ENCODE measurements at places on chromosomes 1 and 21.

DNA sequence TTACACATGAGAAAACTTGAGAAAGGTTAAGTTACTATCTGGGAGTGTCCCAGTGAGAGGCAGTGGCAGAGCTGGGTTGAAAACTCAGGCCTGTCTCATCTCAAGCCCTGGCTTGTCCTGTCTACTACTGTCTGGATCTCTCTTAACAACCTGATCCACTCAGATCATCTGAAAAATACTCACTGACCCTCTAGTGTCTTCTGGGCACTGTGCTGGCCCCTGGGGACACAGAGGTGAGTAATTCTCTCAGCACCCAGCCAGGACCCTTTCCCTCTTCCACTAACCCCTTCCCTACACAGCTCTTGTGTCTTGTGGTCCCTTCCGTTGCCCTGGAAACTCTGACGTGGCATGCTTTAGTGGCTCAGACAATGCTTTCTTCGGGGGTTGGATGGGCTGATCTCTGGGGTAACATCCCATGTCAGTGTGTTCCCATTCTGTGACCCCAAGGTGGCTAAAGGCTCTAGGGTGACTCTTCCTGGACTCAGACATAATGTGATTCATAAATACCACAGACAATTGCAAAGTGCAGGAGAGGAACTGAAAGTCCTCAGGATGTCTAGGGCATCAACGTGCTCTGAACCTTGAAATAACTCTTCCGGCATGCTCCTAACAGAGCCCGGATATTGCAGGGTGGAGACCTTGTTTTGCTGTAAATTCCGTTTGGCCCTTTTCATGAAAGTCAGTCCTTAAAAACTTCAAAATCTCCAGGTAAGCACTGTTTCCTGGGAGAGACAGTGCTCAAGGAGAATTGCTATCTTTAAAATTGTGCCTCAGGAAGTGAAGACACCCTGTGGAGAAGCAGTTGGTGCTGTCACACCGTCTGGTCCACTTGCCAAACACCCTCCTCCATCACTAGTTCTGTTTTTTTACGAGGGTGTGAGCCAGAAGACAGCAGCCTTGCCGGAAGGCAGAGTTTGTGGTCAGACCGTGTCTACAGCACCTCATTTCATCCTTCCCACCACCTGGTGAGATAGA is 4.0 kb downstream of the SHISAL2A start:
- no peak for DNase-seq

DNA sequence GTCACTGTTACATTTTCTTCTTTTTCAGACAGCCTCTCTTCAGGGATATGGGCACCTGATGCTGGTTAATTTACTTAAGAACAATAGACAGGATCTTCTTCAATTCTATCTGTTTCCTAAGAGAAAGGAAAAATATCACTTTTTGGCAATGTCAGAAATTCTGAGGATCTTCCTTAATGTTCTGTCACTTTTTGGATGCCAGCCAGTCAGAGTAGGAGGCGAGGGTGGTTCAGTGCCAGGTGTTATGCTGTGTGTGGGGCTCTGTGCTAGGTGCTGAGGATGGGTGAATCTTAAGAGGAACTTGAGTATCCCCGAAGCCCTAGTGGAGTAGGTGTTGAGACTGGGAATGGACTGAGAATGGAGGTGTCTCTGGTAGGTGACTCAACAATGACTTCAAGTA is 133.5 kb downstream of the UCK2 start:
- no peak for DNase-seq

- DNase-seq: no peak
These were observed 53.5 kb upstream of the DUSP10 start for GRCh38 chr1:221795380-221795779.

DNA sequence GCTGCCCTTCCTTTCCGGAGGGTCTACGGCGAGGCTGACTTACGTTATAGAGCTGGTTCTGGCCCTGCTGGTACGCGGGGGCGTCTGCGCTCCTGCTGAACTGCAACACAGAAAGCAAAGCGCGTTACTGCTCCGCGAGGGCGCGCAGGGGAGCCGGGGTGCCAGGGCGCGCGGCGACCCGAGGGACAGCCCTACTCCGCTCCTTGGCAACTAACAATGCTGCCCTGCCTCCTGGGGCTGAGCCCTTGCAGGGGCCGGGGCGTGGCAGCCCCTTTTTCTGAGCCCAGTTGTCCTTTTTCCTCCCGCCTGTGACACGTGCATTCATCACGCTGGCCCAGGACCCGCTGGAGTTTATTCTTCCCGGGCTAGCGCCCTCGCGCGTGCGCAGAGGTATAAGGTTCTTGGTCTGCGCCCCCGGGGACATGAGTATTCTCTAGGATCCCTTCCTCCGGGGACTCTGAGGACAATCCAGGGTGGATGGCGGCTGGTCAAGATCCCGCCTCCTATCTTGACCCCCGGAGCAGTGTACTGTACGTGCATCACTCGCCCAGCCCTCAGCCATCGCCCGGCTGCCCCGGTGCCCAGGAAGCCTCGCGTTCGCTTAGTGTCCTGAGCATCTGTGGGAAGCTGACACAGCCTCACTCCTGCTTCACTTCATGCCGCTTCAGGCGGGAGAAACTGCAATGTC is 78.9 kb downstream of the CD247 start:
- no peak for DNase-seq

- no peak for DNase-seq
These were observed 21.6 kb downstream of the SLC66A1 start for GRCh38 chr1:19333587-19334354.

DNA sequence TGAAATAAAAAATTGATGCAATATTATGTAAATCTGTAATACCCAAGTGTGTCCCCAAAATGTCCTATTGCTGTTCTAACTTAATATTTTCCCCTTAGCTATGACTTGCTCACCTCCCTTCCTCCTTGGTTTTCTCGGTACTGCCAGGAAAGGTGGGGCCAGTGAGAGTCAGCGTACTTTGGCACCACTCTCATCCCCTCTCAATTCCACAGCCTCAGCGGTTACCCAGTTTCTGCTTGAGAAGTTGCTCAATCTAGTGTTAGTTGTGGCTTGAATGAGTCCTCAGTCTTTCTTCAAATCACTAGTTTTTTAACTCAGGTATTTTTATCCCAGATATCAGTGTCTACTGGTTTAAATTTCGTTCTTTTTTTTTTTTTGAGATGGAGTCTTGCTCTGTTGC is 32.3 kb downstream of the BCAS2 start:
- DNase-seq: no peak

GRCh38 chr1:222994511-222995235 is 148.4 kb downstream of the TLR5 start:
- peak; percentile 64 for DNase-seq

GRCh38 chr1:40774266-40774998 is 9.2 kb upstream of the KCNQ4 start:
- no peak for DNase-seq

GRCh38 chr1:21677168-21677567 is 8.0 kb upstream of the RAP1GAP start:
- DNase-seq: no peak

- DNase-seq: no peak
These were observed 1040.7 kb upstream of the B3GALT2 start for GRCh38 chr1:194227161-194227560.

- DNase-seq: peak; percentile 5
These were observed 24.9 kb upstream of the CR1L start for GRCh38 chr1:207619871-207620542.

DNA sequence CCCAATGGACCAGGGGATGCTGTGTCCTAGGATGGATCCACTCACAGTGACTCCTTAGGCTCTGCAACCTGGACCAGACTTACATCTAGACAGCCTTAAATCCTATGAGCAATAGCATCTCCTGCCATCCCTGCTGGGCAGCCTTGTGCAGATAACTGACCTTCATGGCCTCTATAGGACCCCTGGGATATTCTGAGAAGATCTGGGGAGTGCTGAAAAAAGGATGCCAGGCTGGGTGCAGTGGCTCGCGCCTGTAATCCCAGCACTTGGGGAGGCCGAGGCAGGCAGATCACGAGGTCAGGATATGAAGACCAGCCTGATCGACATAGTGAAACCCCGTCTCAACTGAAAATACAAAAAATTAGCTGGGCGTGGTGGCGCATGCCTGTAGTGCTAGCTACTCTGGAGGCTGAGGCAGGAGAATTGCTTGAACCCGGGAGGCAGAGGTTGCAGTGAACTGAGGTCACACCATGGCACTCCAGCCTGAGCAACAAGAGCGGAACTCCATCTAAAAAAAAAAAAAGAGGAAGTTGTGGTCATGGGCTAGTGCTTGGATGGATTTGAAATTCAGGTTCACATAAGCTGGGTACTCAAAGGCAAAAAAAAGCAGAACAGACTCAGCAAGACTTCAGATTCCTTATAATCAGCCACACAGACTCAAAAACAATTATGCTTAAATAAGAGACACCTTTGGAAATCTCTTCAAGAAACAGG is 10.9 kb upstream of the SH2D1B start:
- no peak for DNase-seq

DNA sequence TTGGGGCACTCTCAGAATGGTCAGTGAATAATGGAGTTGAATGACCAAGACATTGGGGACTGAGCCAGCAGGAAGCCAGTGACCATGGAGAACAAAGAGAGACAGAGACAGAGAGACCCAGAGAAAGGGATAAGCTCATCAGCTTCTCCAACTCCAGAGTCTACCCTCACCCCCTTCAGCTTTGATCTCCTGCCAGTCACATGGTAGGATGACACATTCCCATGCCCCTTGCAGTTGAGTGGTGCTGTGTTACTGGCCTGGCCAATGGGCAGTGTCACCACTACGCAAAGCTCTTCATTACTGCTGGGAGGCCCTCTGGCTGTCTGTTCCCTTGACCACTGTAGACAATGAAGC is 643.5 kb downstream of the AJAP1 start:
- DNase-seq: no peak

- no peak for DNase-seq
These were observed 61.2 kb downstream of the CCDC30 start for GRCh38 chr1:42524330-42524729.

DNA sequence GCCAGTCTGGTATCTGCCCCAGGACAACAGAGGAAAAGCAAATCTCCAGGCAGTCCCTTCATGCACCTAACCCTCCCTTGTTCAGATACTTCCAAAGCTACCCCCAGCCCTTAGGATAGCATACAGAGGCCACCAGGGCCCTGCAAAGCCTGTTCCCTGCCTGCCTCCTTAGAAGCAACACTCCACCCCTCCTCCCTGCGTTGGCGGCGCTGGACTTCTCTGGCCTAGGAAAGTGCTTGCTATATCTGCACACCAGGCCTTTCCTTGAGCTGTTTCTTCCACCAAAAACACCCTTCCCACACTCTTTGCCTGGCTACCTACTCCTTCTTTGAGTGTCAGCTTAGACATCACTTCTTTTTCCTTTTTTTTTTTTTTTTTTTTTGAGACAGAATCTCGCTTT is 61.3 kb downstream of the GRIK3 start:
- no peak for DNase-seq

- no peak for DNase-seq
These were observed 183.4 kb upstream of the C1orf174 start for GRCh38 chr1:4083231-4084047.

DNA sequence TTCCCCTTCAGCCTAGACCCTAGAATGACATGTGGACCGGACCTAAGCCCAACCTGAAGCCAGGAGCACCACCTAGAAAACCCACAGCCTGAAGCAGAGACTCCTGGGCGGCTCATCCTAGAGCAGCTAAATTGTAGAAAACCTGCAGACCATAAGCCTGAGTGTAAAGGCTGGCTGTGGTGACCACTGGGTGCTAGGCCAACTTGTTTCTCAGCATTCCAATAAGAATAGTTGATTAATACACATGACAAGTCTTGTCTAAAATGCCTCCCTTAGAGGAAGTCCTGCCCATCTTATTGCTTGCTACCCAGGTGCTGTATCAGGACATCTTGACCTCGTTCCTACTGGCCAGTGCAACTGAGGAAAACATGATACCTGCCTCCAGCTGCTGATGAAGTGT is 23.3 kb upstream of the CASQ2 start:
- no peak for DNase-seq

- no peak for DNase-seq
These were observed 658.5 kb downstream of the USP25 start for GRCh38 chr21:16388291-16388690.

- DNase-seq: no peak
These were observed 475.6 kb downstream of the LTN1 start for GRCh38 chr21:28516991-28517592.

DNA sequence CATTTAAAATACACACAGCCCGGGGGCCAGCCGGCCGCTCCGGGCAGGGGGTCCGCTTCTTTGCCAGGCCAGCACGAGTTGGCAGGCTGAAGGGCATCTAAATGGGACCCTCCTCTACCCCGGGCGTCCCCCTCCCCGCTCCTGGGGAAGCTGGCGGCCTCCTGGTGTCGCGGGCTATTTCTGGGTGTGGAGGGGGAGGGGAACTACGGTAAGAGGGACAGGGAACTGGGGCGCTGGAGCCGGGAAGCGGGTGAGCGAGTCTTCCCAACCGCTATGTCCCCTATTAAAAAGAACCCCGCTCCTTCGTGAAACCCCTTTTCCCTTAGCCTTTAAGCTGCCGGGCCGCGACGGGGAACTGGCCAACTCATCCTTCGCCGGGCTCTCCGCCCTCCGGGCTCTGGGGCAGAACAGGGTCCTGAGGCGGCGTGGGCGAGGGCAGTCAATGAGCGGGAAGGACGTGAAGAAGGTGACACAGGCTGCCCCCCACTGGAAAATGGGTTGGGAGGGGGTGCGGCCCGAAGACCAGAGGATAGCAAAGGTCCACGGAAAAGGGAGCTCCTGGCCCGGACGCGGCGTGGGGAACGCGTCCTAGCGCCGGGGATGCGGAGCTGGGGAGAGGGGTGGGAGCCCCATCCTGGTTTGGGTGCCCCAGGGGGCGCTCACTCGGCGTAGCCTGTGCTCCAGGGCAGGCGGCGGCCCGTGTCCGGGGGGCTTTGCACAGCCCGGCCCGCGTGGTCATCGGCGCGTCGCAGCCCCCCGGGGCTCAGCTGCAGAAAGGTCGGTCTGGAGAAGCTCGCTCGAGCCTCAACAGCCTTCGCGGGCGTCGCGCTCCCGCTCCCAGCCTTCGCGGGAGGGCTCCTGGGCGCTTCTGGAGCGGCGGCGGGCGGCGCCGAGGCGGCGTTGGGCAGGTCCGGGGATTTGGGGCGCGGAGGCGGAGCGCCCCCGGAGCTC is 544 bp downstream of the PPM1J start:
- no peak for DNase-seq

- no peak for DNase-seq
These were observed 61.2 kb downstream of the NTNG1 start for GRCh38 chr1:107202007-107202406.

DNA sequence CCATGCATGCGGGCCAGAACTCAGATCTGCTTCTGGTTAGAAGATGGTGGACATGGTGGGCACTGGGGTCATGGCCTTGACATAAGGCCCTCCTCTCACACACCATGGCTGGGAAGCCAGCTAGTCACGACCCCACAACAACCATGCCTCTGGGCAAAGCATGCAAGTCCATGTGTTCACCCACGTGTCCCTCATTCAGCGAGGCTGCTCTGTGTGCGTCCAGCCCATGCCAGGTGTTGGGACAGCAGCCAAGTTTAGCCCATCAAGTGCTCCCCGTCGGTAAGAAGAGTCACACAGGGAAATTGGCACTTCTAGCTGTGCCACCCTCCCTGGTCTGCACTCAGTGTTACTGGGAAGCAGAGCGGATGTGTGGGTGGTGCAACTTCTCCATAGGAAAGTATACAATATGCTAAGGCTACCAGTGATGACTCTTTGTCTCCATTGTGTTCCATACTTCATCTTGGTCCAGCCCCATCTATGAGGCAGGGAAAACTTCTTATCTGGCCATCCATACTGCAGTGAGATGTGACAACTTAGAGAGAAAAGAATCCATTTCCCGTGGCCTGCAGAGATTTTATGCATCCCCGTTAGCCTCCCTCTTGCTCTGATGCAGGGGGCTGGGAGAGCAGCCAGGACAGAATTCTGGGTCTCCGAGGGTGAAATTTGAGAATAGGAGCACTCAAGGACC is 198.0 kb downstream of the GRIK3 start:
- no peak for DNase-seq

Data from AG09309 (cell line).